ENCODE measurements at places on chromosomes 1 and 21.
A peak's percentile ranks its signal among the peaks of the same experiment; 100 is the strongest.

- no peak for DNase-seq
Observed at GRCh38 chr1:116766616-116767469, 12.6 kb downstream of the CD2 start.

GRCh38 chr1:47621483-47621882, 183.6 kb downstream of the FOXD2 start:
- DNase-seq = no peak

- no peak for DNase-seq
Observed at GRCh38 chr1:112026016-112026415, 36.5 kb upstream of the KCND3 start.

DNA sequence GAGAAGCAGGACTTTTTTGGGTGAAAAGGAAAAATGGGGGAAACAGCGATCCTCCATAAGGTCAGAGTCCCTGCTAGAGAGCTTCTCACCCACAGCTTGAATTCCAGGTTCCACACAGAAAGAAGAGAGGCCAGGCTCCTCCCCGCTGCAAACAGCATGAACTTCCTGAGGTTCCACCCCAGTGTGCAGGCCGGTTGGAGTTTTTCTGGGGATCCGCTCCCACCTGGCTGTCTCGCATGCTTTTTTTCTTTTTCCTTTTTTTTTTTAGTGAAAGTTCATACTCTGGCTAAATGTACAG, 595.1 kb upstream of the ZP4 start:
- no peak for DNase-seq

- no peak for DNase-seq
Observed at GRCh38 chr1:97489834-97490233, 431.0 kb downstream of the DPYD start.

DNA sequence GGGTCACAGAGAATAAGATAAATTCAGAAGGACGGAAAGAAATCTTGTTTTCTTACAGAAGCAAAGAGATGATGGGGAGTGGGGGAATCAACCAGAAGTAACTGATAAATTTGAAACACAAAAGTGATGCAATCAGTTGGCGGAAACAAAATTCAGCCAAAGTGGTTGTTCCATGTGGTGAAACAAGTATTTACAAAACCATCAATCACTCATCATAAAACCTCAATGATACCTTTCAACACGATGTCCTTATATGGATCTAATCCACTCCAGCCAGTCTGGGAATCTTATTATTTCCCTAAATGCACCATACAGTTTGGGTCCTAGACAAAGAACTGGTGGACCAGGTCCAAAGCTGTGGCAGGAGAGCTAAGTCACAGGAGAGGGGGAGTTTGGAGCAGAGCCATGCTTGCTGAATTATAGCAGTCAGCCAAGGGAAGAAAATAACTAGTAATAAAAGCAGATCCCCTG, 303.8 kb upstream of the LRRC7 start:
- peak; percentile 98 for DNase-seq

Data from NCI-H748 treated with DMSO at 0.1 percent for 48 hours (cell line).